ENCODE measurements at places on chromosomes 7 and 10.

DNA sequence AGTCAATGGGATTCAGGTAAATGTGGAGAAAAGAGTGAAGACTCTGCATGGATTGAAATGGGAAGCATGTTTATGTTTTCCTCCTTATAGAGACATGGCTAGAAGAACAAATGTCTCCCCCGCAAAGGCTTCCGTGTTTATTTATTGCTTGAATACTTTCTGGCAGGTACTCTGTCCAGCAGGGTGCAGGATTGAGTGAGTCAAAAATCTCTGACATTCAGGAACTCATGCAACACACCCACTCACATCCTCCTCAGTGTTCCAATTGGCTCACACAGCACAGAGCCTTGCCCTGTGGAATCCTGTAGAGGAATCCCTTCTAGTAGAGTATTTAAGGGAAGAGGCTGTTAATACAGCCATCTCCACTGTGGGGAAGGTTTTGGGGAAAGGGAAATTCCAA, 290.3 kb upstream of the VWC2 start:
- DNase-seq, result no peak

GRCh38 chr7:116984917-116985316, 31.6 kb downstream of the ST7 start:
- no peak for DNase-seq

GRCh38 chr10:70379581-70380176, 2.7 kb downstream of the LRRC20 start:
- DNase-seq, result no peak

- no peak for DNase-seq
Observed at GRCh38 chr7:135736586-135737305, 8.8 kb upstream of the SLC13A4 start.

- no peak for DNase-seq
Observed at GRCh38 chr7:571718-572415, 52.2 kb upstream of the PDGFA start.

DNA sequence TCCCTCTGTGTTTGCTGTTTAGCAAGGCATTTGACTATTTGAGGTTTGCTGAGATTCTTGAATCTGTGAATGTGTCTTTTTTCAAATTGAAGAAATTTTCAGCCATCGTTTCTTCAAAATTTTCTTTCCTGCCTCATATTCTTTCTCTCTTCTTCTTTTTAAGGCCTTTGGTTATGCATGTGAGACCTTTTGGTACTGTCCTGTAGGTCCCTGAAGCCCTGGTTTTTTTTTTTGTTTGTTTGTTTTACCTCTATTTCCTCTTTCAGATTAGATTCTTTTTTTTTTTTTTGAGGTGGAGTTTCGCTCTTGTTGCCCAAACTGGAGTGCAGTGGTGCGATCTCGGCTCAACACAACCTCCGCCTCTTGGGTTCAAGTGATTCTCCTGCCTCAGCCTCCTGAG, 45.3 kb downstream of the MLLT10 start:
- no peak for DNase-seq

DNA sequence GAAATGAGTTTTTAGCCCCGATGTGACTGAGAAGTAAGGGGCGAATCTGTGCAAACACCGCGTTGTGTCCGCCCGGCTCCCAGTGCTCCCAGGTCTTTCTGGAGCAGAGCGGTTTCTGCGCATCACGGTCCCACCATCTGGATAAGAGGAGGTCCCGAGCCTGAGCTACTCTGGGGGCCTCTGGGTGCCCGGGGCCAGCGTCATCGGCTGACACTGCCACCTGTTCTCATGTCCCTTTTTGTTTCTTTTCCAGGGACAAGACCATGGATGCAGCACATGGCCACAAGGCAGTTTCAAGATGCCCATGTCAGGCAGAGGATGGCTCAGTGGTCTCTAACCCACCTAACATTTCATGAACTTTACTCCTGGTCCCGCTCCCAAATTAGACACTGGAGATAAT, 24.9 kb downstream of the KLF6 start:
- no peak for DNase-seq

GRCh38 chr7:135617781-135618180, 44.5 kb upstream of the STMP1 start:
- DNase-seq, result no peak

DNA sequence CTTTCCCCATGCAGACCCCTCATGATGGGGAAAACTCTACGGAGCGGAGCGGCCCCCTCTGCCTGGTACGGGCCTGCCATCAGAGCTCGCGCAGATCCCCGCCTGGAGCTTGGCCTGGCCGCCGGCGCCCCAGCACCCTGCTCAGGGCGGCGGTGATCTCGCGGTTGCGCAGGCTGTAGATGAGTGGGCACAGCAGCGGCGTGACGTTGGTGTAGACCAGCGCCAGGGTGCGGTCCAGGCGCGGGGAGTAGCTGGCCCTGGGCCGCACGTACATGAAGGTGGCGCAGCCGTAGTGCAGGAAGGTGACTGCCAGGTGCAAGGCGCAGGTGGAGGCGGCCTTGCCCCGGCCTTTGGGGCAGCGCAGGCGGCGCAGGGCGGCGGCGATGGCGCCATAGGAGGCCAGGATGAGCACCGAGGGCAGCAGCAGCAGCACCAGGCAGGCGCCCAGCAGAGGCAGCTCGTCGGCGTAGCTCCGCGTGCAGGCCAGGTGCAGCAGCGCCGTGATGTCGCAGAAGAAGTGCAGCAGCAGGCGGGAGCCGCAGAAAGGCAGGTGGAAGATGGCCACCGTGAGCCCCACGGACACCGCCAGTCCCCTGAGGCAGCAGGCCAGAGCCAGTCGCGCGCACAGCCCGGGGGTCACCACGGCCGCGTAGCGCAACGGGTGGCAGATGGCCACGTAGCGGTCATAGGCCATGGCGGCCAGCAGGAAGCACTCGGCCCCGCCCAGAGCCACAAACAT, 33.4 kb downstream of the TAS2R41 start:
- no peak for DNase-seq
